Stimulated activated CD4-positive, alpha-beta T cell treated with anti-CD3 and anti-CD28 coated beads, Interleukin-4, amount 100 ng/mL, for 4 hours (primary cell): ENCODE measurements at places on chromosomes 2 and 18.

DNA sequence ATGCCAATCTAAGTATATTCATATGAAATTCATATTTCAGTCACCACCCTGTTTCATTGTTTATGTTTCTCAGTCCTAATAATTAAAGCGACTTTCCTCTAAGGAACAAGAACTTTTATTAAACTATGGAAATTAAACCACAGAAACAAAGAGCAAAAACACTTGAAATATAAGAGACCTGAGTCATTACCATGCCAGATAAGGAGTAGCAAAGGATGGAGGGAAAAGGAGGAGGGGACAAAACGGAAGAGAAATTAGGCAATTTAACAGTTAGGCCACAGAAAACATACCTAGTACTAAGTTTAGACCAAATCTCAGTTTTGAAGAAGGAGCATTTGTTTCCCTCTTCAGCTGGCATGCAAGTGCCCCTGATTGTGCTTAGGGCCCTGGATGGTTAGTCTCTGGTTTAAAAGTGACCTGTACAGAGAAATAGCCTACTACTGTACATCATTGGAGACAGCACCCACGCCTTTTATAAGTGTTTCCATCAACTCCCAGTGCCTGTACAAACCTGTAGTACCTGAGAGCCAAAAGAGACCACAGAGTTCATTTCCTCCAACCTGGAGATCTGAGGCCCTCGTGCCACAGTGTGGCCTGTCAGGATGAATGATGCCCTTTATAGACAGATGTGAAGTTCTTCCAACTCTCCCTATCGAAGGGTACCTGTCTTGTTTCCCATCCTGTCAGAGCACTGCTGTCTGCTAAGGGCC, 74.5 kb downstream of the SPATS2L start:
- no peak for DNase-seq

GRCh38 chr2:107530046-107530445, 296.6 kb upstream of the RGPD4 start:
- no peak for DNase-seq

DNA sequence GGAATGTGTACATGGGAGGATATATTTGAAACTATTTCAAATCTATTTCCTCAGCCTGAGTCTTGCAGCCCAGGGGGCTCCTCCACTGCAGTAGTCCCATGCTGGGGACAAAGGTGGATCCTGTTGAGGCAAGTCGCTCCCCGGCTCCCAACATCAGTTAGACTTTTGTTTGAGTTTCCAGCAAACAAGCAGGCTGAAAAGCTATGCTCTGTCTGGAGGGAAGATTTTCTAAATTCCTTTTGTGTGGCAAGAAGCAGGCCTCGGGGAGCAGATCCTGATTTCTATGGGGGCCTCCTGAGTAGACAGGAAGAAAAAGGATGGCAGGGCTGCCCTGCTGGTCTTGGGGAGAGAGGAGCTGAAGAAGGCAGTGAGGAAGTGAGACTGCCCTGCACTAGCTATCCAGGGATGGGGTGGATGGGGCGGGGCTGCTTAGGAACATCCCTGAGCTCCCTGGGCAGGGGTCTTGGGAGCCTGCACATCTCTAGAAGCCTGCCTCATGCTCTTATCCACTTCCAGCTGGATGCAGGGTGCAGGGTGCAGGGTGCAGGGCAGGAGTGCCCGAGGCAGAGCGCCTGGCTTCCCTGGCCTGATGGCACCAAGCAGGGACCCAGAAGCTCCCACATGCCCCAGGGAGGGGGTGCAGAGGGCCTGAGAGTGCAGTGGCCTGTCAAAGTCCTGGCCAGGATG, 6.0 kb upstream of the CIB4 start:
- DNase-seq, result no peak

GRCh38 chr18:36419900-36420531, 122.5 kb downstream of the FHOD3 start:
- no peak for DNase-seq

- DNase-seq, result peak; percentile 30
Measured at GRCh38 chr2:64036034-64036705, 16.9 kb upstream of the VPS54 start.

DNA sequence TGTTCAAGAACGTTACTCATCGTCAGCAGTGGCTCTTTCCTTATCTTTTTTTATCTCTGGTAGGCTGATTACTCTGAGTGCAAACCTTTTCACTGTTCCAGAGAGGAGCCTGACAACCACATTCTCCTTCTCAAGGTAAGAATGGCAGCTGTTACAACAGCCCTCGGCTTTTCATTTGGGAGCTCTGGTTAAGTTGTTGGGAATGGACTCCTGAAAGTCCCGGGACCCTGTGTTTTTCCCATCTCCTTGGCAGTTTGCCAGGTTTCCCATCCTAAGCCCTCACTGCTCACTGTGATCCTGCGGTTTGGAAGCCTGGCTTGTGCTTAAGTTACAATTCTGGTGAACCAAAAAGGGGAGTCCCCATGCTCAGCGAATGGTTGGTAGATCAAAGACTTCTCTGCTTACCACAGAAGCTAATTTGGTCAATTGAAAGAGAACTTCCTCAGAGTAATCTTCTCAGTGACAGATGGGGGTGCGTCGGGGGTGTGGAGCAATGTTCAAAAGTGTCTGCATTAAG, 122.3 kb downstream of the LYPD6B start:
- DNase-seq, result no peak

- DNase-seq, result no peak
Measured at GRCh38 chr2:133324150-133324561, 244.1 kb downstream of the NCKAP5 start.

GRCh38 chr2:45627911-45628310, 16.8 kb upstream of the SRBD1 start:
- DNase-seq, result no peak

DNA sequence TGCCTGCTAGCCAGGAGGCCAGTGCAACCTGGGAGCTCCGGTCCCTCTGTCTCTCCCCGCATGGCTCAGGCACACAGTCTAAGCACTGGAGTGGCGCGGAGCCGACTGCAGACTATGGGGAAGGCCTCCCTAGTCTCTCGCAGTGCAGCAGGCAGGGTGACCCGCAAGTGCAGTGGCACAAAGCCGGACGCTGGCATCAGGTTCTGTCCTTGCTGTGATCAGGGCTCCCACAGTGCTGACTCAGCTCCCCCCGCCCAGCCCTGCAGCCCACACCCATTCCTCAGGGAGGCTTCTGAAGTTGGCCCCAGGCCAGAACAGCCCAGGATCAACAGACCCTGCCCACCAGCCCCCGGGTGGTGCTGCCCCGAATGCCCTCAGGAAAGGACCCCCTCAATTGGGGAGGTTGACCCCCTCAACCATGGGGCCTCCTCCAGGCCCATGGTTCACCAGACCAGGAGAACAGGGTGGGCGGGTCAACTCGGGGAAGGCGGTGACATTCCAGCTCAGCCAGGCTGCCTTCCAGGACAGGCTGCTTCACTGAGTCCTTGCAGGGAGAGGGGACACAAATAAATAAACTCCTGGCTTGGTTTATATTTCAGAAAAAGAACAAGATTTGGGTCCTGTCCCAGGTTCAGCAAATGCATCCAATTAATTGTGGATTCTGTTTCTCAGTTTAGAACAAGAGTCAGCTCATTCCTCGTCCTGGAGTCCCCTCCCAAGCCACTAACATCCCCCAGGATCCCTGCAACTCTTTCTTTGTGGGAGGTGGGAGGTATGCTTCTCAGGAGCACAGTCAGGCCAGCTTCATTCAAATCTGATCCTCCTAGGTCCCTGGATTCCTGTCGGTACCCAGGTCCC, 12.2 kb downstream of the BIN1 start:
- DNase-seq, result no peak

- no peak for DNase-seq
Measured at GRCh38 chr2:144379851-144380311, 140.0 kb downstream of the ZEB2 start.

DNA sequence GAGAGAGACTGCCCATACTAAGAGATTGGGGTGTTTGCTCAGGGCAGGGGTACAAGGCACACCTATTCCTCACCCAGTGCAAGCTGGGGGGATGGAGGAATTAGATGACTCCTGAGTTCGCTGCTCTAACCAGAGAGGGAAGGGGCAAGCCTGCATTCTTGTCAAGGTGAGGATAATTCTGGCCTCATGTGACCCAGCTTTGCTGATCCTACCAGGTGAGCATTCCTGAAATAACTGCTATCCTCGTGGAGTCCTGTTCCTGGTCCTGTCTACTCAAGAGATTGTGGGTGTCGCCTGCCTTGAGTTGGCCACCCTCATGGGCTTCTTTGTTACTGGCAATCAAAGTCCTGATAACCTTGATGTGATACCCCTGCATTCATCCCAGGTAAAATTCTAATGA, 206.0 kb downstream of the SPP2 start:
- no peak for DNase-seq

DNA sequence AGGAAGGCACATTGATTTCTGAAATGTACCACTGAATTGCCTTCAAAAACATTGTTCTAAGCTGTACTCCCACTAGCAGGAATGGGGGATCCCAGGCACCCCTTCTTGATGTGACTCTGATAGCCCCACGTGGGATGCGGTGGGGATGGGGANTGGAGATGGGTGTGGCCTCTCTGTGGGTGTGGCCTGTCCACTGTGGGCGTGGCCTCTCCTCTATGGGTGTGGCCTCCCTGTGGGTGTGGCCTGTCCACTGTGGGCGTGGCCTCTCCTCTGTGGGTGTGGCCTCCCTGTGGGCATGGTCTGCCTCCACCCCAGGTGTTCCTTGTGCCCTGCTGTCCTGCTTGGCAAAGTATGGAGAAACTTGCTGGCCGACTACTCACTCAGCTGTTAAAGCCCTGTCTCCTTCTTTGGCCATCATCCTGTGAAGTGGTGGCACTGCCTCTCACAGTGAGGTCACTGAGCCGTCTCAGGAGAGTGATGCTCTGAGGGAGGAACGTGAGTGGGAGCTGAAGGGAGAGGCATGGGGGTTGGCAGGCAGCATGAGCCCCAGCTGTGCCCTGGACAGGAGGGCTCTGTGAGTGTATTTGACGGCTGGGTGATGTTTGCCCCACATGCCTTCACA, 6.7 kb upstream of the PARD6G start:
- no peak for DNase-seq

- no peak for DNase-seq
Measured at GRCh38 chr2:230502593-230502992, 86.6 kb downstream of the SP100 start.

DNA sequence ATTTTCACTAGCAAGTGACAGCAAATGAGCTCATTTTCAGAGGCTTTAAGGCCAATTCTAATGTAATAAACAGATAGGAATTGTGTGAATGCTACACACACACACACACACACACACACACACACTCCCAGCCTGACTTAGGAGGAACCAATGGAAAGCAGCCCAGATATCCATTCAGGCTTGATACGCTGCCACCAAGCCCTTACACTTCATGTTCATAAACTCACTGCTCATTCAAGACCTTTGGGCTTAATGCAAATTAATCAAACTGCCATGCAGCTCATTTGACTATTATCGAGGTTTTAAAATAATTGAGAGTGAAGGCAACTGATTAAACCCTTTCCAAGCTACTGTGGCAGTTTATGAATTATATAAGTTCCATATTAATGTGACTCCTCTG, 298.9 kb upstream of the NCKAP5 start:
- no peak for DNase-seq

- DNase-seq, result no peak
Measured at GRCh38 chr2:216657086-216657855, 24.1 kb downstream of the IGFBP2 start.

DNA sequence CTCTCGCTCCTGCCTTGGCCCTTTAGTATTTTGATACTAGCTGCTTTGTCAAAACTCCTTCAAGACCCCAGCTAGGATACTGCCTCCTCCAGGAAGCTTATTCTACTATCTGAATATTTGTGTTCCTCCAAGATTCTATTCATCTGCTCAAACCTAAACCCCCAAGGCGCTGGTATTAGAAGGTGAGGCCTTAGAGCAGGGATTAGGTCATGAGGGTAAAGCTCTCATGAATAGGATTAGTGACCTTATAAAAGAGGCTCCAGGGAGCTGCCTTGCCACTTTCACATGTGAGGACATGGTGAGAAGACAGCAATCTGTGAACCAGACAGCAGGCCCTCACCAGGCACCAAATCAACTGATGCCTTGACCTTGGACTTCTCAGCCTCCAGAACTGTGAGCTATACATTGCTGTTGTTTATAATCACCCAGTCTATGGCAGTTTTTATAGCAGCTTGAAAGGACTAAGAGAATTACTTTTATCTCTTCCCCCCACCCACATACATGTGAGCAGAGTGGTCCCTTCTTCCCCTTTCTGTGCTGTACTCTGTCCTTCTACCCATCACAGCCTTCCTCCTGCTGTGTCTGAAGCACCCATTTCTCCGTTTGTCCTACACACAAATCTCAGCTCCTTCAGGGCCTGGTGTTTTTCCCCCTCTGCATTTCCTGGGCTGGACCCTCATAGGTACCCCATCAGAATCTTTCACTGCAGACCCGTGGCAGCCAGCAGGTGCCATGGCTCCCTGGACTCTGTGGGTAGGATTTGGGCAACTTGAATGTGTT, 54.5 kb downstream of the HS1BP3 start:
- no peak for DNase-seq

DNA sequence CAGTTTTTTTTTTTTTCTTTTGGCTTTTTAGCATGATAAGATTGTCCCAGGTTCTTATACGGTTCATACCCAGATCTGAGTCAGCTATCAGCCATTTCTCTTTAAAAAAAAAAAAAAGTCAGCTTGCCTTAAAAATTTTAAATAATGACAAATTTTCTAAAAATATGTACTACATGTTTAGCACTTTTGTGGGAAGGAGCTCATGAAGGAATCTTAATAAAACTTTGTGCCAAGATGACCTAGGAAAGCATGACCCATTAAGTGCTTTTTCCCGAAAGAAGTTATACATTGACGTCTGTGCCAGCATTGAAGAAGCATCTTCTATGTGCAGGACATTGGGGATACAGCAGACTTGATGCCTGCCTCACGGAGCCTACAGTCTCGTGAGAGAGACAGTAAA, 4.5 kb upstream of the RBMS1 start:
- DNase-seq, result no peak

DNA sequence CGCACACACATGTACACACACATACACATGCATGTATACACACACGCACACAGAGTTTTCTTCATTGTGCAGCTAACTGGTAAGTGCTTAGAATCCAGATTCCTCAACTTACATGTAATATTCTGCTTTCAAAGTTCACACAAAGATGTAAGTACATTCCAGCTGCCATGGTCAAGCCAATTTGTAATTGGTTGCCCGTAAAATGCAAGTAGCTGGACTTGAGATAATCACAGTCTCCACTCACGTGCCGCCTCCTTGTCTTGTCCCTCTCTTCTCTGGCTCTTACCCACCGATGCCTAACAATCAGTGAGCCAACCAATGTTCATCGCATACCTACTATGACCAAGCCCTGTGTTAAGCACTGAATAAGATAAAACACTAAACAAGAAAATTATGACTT, 77.8 kb downstream of the SOCS6 start:
- no peak for DNase-seq

DNA sequence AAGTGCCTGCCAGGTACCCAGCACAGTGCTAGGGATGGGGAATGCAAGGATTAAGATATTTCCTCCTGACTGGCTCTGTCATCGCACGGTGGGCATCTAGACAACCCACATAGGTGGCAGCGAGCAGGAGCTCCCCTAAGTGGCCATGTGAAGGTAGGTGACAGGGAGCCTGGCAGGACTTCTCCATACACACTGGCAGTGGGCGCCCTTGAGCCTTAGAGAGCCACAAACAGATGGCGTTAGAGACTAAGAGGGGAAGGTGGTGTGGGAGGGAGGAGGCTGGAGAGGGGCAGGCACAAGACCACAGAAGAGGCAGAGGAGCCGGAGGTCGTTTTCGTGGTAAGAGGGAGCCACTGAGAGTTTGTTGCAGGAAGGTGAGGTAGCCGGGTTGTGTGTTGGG, 15.2 kb downstream of the PRELID3A start:
- DNase-seq, result no peak

- DNase-seq, result no peak
Measured at GRCh38 chr2:151976945-151977353, 121.9 kb downstream of the CACNB4 start.
